ENCODE measurements at places on chromosomes 6 and 20. TPM values are rescaled to one million over a fixed set of nuclear protein-coding genes. Genes with fewer than 3 reads are reported as not detected.

DNA sequence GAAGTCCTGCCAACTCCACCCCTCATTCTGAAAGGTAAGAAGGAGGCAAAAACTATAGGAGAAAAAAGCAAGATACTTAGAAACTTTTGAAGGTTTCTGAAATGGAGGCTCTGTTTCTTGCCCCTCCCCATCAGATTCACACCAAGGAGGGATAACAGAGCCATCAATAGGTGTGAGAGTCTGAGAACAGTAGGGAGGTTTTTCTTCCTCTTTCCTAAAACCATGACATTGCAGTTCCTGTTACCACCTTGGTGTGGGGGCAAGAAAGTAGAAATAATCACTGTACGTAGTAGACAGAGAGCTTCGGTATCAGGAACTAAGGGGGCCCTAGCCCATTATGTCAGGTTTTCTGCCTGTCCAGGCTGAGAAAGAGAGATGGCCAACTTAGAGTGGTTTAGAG lies 333.3 kb upstream of the SYNCRIP start:
- ATAC-seq = no peak

PPP1R14C gene
- 0.12 TPM for total RNA-seq

- no peak for ATAC-seq
Observed at GRCh38 chr6:81940451-81940985, 188.0 kb upstream of the TENT5A start.

DNA sequence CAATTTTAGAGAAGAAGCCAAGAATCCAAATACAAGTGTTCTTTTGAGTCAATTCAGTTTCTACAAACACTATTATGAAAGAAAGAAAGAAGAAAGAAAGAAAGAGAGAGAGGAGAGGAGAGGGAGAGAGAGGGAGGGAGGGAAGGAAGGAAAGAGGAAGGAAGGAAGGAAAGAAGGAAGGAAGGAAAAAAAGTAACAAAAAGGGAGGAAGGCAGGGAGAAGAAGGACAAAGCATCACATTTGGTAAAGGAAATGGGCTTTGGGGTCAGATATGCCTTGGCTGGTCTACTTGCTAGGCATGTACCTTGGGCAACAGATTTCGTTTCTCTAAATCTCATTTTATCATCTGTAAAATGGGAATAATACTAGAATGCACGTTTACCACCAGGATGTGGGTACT lies 49.4 kb upstream of the BCAS1 start:
- no peak for ATAC-seq

GRCh38 chr20:62607366-62608217 lies 34.7 kb upstream of the SLCO4A1 start:
- no peak for ATAC-seq

DNA sequence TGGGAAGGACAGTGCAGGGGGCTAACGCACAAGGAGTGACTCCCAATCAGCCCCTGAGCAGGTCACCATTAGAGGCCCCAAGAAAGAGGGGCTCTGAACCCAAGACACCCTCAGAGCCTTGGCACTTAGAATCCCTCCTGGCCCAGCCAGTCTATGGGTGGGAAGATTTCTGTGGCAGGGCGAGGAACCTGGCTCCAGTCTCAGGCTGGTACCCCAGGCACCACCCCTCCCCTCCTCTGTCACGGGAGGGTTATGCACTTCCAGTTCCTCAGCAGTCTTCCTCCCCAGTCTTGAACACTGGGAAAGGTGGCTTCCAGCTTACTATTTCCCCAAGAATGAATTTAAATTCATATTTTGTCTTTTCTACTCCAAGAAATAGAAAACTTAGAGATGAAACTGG lies 27.6 kb upstream of the SSTR4 start:
- no peak for ATAC-seq

DNA sequence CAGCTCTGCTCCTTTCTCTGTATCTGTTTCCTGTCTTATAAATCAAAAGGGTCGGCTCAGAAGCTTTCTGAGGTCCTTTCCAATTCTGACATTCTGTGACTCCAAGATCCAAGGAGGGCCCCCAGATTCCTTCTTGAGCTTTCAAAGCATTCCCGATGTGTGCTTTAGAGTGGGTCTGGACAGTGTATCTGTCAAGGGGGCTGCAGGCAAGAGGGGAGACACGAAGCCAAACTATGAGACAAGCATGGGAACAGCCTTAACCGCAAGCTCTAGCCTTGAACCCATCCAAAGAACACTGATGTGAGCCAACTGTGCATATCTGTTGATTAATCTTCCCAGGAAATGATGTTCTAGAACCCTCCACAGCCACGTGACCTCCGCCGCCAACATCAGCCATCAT lies 73.8 kb downstream of the TSHZ2 start:
- ATAC-seq = no peak

MRPS18A gene
- 36.3 TPM for total RNA-seq

DNA sequence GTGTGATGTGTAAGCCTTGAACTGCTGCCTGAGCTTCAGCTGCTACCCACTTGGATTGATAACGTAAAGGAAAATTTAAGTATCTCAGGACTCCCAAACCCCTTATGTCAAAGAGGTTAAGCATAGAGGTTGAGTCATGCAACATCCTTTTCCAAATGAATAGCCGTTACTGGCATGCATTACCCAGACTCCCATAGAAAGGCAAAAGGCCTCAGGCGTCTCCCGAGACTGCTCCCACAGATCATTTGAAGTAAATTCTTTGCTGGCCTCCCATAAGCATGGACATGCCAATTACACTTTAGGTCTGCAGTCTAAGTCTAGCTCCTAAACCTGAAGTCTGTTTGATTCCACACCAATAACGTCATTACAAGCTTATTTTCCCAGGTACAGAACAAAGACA lies 14.7 kb downstream of the IPCEF1 start:
- ATAC-seq = no peak

DNA sequence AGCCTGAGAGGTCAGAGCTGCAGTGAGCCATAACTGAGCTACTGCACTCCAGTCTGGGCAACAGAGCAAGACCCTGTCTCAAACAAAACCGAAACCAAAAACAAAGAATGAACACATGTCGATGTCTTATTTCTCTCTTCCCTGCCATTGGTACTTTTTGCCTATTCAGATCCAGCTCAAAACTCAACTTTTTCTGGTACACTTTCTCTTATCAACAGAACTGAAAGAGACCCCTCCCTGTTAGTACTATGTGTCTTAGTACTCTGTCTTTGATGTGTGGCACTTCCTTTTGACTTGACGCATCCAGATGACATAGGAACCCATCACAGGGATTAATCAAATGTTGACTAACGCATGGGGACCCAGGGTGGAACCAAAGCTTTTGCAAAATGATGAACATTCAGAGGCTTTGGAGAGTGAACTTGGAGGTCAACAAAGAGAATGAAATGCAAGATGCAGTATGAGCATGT lies 44.8 kb downstream of the AKAP12 start:
- no peak for ATAC-seq

GRCh38 chr6:71248306-71248765 lies 40.3 kb upstream of the OGFRL1 start:
- ATAC-seq = peak; percentile 24

DNA sequence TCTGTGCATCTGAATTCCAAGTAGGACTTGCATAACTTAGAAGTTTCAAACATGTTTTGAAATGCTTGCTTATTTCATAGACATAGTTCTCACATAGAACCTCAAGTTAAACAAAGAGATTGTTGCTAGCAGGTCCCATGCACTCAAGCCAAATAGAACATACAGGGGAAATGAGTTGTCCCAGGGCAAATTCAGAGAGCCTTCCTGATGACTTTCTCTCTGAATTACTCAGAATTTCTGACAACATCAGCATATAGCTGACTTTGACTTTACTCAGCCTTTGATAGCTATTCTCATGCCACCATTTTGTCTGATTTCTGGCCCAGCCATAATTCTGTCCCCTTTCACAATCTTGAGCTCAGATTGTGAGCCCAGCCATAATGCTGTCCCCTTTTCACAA lies 333.2 kb upstream of the PLCB4 start:
- no peak for ATAC-seq

DNA sequence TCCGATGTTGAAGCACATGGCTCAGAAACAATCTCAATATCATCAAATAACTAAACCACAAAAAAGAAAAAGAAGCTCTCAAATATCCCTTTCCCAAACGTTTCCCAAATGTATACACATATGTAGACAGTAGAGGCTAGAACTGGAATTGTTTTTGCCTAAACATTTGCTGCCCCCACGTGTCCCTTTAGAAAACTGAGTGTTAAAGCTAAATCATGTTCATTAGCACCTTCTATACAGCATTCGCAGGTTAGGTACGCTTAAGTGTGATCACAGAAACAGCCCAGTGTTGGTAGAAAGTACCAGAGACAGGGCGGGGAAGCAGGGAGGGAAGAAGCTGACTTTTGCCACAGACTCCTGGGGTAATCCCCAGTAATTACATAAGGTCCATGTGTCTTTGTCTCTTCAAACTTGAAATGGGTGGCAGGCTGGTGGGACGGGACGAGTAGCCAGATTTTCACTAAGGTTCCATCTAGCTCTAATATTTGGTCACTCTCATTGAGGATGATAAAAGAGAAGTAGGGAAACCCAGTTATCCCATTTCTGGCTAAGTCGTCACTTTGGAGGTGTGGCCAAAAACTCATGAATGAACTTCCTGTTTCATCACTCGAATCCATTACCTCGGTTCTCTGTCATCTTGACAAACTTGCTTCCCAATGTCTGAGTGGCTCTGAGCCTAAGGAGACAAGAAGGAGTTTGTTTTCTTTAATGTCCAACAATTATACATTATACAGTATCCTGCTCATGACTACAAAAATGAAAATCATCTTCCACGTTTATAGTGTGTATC lies 15.0 kb upstream of the TFAP2A start:
- ATAC-seq = no peak

GRCh38 chr6:92114091-92114675 lies 1305.2 kb downstream of the EPHA7 start:
- no peak for ATAC-seq

DNA sequence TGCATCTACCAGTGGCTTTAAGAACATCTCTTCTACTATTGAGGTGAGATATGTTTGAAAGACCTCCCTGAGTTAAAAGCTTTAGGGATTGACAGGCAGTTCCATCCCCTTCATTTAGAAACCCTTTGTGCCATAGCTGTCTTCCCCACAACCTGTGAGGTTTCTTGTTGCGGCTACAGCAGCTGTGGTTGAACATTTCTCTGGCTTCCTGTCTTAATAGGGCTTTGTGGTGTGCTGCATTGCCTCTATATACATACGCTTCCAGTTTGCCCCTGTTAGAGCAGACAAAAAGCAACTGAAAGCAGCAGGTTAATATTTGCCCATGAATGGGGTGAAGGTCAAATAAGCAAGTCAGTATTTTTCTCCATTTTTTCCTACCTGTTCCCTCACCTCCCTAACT lies 210.2 kb downstream of the TMEM200A start:
- no peak for ATAC-seq

GRCh38 chr6:32580593-32580992 lies 9.1 kb downstream of the HLA-DRB1 start:
- ATAC-seq = no peak

TUBB2B gene
- 11.5 TPM for total RNA-seq

ZNF165 gene
- 0.79 TPM for total RNA-seq

PLCB4 gene
- total RNA-seq = 109 TPM

OR2J2 gene
- total RNA-seq = not detected

Data from gastroesophageal sphincter (tissue), 4 donors.